ENCODE measurements at places on chromosomes 2 and 18. TPM values are rescaled to one million over a fixed set of nuclear protein-coding genes. Genes with fewer than 3 reads are reported as not detected.

GRCh38 chr2:83196225-83196624 lies 1262.9 kb downstream of the SUCLG1 start:
- DNase-seq, result no peak

Gene SPIRE1
- total RNA-seq, result 48.2 TPM

GRCh38 chr2:54558188-54559005 lies 102.3 kb downstream of the SPTBN1 start:
- peak; percentile 86 for DNase-seq

GRCh38 chr2:16035747-16036745 lies 95.7 kb downstream of the MYCN start:
- DNase-seq, result no peak

DNA sequence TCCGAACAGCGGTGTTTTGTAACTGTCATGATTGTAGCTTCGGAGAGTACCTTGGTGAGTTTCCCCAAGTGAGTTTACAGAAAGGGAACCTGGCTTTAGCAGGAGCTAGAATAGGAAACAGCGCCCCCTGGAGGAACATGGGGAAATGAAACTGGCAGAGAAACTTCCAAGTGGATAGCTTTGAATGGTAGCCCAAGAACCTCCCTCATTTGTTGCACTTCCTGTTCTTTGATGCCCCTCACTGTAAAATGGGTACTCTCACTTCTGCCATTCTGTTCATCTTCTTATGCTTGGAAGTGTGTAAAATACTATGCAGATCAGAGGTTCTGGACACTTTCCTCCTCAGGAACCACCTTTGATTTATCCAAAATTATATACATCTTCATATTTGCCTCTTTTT lies 36.2 kb downstream of the CHST10 start:
- peak; percentile 70 for DNase-seq

All from upper lobe of right lung (tissue), 1 donor.